GM18507 (cell line): ENCODE measurements at places on chromosomes 5 and 9.

DNA sequence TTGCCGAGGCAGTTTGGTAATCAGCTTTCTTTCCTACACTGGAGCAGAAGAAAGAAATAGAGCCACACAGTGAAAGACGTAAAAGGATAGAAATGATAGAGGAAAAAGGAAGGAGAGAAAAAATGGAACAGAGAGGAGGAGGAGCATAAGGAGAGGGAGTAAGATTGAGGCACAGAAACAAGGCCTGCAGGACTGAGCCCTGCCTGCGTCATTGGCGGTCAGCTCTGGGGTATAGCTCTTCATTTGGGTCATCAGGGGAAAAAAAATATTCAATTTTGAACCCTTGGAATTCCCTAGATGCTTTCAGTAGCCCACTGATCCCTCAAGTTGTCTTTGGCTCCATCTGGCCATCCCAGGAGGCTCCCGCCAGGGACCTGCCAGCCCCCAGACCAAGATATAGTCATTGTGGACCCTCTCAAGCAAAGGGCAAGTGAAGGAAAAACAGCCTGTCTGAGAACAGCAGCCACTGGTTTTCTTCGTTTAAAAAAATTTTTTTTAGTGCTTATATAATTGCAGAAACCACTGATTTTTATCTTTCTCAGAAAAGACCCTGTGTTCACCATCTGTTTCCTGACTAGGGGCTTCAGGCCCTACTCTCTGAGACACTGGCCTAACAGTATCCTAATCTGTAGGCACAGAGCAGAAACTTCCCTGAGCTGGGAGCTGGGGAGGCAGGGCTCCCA is 31.3 kb upstream of the MATR3 start:
- DNase-seq = no peak

- DNase-seq = no peak
Measured at GRCh38 chr9:120306561-120306960, 273.4 kb downstream of the CDK5RAP2 start.

- DNase-seq = no peak
Measured at GRCh38 chr5:14486996-14487896, 94.3 kb upstream of the OTULINL start.

- DNase-seq = no peak
Measured at GRCh38 chr5:132250547-132250946, 6.9 kb upstream of the PDLIM4 start.

- DNase-seq = no peak
Measured at GRCh38 chr5:114665551-114665950, 303.7 kb downstream of the KCNN2 start.

GRCh38 chr9:81718244-81718643 is 28.9 kb upstream of the TLE1 start:
- no peak for DNase-seq

- DNase-seq = no peak
Measured at GRCh38 chr5:83343299-83343698, 128.2 kb upstream of the VCAN start.

GRCh38 chr9:115591584-115591984 is 473.6 kb upstream of the TNC start:
- no peak for DNase-seq

DNA sequence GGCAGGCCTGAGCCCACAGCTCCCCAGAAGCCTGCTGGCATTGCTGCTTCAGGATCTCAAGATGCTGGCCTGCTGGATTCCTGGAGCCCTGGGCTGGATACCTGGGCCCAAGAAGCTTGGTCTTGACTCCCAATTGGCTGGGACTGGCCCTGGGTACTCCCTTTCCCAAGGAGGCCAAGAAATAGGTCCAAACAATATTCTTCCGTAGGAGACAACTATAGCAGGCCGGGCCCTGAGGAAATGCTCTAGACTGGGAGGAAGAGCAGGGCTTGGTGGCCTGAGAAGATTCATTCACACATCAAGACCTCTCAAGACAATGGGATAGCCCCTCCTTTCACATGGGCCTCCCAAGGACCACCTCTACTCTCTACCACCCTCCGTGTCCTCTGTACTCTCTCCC is 7.9 kb downstream of the CSF2 start:
- no peak for DNase-seq

DNA sequence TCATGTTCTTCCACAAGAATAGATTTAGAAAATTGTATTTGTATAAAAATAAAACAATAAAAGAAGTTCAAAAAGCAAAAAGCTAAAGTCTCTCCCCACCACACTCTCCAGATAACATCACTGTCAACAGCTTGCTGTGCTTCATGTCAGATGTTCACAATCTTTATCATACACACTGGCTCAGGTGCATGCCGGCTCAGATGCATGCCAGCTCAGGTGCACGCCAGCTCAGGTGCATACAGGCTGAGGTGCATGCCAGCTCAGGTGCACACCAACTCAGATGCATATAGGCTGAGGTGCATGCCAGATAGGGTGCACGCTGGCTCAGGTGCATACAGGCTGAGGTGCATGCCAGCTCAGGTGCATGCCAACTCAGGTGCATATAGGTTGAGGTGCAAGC is 26.5 kb downstream of the SEMA4D start:
- no peak for DNase-seq

GRCh38 chr5:38165435-38165834 is 92.9 kb upstream of the EGFLAM start:
- no peak for DNase-seq

DNA sequence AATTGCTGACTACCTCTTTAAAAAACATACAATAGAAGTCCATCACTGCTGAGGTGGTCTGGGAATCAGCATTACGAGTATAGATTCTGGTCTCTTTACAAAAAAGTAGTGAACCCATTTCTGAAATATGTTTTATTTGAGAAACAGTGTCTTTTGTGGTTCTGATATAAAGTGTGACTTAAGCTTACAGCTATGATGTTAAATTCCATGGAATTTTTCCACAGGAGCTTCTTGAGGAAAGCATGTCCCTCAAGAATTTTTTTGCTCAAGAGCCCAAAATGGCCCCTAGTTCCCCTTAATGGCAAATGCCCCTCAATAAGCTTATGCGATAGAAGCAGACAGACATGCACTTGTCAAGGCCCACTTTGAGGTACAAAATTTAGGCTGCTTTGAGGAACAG is 265.7 kb downstream of the FAM170A start:
- no peak for DNase-seq

DNA sequence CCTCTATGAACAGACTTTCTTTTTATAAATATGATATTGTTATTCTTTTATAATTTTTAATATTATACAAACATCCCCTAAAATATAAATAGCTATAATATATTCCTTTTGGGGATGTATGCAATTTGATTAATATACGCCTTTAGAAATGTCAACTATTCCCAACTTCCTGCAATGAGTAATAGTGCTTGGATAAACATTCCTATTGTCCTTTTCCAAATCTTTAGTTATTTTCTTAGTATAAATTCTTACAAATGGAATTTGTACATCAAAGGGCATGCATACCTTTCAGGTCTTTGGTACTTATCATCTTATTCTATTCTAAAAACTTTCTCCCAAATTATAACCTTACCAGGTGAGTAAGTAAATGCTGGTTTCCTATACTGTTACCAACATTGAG is 6.2 kb downstream of the NLN start:
- no peak for DNase-seq

DNA sequence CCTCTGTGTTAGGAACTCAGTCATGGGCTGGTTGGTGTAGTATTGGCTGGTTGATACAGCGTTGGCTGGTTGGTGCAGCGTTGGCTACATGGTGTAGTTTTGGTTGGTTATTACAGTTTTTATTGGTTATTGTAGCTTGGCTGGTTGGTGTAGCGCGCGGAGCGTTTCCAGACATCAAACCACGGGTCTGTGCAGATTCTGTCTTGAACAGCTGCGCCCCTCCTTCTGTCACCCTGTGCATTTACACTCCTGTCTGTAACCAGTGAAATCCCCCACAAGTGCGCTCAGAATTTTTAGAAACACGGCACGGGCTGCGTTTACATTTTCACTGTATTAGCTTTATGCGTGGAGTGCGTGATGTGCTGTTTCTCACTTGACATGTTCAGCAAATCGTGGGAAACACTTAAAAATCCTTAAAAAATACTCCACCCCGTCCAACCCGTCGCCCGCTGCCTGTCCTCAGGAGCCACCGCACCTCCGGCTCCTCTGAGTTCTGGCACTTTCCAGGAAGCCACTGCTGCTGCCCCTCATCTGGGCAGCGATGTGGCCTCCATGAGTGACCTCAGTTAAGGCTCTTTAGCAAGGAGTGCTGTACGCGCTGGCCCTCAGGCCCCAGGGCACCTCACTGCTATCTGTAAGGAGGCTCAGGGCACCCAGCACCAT is 20.8 kb downstream of the NKD2 start:
- DNase-seq = no peak

GRCh38 chr5:2140501-2141175 is 257.9 kb upstream of the IRX4 start:
- DNase-seq = no peak

DNA sequence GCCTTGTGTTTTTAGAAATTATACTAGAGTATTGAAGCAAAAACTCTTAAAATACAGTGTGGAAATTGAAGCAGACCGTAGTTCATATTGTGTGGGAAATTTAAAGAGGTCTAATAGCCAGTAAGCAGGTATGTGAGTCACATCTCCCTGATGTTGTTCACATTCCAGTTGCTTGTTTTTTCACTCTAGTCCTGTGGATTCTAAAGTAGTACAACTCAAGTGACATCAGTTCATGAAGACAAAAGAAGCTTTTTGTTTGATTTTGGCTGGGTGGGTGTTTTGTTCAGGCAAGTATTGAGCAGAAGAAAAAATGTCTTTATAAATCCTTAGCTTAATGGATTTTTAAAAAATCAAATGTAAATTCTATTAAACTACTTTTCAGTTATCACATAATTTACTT is 216.2 kb downstream of the MAN2A1 start:
- DNase-seq = no peak

GRCh38 chr5:2006193-2006970 is 123.7 kb upstream of the IRX4 start:
- no peak for DNase-seq

GRCh38 chr9:122386311-122386872 is 15.6 kb downstream of the PTGS1 start:
- no peak for DNase-seq

DNA sequence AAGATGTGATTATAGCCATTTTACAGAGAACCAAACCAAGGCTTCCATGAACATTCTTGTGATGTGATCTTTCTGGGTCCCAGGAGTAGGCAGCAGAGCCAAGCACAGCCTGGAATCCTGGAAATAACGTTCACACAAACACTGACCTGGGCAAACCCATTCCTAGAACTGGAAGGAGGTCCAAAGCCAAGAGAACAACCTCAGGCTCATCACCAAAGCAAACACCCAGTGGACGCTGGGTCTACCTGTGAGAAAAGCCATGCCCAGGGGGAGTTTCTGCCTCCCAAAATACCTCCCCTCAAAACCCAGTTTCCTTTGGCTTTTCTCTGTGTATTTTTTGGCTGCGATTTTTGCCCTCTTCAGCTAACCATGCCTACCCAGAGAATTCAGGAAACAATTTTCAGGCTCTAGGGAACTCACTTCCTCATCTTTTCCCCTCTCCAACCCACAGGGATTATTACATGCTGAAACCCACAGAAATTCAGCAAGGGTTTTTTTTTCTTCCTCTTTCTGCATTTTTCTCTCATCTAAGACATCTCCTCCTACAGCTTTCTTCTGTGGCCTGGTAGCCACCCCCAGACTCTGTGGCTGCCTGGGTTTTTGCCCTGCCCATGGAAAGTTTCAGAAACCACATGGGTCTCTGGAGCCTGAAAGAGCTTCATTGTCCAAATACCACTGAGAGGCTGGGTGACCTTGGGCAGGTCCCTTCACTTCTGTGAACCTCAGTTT is 75.0 kb downstream of the TNC start:
- no peak for DNase-seq

DNA sequence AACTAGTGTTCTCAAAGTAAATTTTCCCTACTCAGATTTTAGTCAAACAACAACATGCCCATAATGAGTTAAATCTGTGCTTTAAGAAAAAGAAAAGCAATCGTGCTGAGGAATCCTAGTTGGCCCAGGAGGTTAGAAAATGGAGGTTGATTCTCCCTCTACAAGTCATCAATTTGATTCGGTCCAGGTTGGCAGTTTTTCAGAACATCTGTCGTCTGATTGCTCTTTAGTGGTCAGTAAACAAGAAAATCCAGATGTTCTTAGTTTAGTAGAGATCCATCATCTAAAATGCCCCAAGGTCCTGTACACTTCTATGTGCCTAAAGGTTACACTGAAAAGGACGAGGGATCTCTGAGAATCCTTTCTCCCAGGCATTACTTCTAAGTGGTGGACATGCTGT is 659.2 kb downstream of the MTRR start:
- no peak for DNase-seq

GRCh38 chr9:137225699-137226331 is 841 bp downstream of the CYSRT1 start:
- DNase-seq = no peak

DNA sequence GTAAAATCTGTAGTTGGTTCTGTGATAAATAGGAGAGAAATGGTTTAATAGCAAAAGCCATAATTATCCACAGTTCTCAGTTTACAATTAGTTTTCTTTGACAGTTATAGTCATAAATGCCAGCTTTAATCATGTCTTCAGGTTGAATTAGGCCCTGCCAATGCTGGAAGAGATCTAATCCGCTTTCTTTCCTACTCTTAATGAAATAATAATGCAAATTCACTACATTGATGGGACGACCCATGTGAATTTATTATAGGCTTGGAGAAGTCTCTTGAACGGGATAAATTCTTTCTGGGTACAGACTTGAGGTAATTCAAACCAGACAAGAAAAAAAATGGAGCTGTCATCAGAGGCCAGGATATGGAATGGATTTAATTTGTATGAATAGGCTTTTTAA is 950.4 kb downstream of the EFNA5 start:
- DNase-seq = no peak

- DNase-seq = no peak
Measured at GRCh38 chr9:135887021-135887507, 20.3 kb downstream of the CAMSAP1 start.

DNA sequence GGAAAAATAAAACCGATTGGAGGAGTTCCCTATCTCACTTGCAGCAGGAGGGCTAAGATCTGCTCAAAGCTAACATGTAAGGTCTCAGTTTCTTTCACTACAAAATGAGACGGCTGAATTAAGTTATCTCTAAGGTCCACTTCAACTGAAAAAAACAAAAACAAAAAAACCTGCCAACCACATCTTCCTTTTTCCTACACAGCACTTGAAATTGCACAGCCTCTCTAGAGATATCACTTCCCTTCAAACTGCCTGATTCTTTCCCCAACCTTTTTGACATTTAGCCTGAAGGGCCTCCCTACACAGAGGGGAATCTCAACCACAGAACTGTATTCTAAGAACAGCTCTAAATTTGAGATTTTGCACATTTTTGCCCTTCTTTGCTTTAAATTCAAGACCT is 227.9 kb upstream of the TARS1 start:
- no peak for DNase-seq
